ENCODE measurements at places on chromosomes 4 and X.

- no peak for DNase-seq
These were observed 92.7 kb downstream of the SYNPO2 start for GRCh38 chr4:118981171-118981838.

DNA sequence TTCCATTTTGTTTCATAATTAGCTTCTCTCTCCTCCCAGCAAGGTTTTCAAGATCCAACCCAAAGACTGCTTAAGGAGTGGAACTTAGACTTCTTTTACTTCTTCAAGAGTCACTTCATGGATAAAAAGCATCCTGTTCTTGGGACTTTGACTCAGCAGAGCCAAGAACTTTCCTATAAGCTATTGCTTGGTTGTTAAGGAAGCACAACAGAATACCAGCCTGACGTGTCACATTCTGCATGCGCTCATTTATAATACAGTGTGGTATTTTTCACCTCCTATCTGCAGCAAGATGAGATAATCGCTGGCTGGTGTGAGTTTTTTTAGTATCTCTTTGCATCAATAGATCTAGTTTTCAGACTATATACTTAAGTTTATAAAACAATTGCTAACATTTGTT, 152.1 kb downstream of the PALLD start:
- DNase-seq: no peak

DNA sequence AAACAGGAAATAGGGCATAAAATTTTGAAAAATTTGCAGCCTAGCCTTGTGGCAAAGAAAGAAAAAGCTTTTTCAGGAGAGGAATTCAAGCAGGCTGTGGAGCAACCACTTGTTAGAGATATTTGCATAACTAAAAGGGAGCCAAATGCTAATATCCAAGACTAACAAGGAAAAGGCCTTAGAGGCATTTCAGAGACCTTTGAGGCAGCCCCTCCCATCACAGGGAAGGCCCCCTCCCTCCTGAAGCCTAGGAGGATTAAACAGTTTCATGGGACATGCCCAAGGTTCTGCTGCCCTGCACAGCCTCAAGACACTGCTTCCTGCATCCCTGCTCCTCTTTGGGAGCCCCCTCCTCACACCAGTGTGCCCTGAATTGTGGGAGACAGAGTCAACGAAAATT, 275.4 kb upstream of the SFRP2 start:
- no peak for DNase-seq

DNA sequence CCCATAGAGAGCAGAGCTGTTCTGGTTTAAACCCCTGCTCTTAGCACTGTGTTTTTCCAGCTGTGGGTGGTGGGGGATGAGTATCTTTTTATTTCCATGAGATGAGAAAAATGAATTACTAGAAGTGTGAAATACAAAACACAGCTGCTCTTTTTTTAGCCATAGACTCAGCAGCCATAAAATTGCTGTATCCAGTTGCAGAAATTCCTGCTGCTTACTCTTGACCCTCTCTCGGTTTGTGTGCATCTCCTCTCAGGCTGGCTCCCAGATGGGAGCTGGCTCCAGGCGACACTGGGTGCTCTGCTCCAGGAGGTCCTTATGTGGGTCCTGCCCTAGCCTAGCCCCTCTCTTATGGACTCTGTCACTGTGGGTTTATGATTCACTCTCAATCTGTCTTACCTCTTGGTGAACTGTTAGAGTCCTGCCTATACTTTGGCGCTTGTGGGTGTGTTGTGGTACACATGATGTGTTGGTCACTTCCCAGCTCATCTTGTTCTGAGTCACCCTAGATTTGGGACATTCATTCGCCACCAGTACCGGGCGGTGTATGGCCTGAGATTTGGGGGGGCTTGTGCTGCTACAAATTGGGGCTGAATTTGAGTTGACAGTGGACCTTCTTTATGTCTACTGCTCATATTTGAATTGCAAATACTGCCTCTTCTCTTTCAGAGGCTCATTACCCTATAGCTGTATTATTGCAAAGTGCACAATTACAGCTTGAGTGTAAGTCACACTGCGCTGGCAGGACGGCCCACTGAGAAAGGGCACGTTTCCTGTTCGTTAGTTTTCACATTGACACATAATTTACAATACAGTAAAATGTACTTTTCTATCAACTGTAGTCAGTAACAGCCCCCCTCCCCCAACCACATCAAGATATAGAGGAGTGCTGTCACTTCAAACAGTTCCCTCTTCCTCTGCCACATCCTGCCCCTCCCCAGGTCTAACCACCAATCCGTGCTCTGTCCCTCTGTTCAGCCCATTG, 46.9 kb upstream of the MSANTD1 start:
- DNase-seq: no peak

DNA sequence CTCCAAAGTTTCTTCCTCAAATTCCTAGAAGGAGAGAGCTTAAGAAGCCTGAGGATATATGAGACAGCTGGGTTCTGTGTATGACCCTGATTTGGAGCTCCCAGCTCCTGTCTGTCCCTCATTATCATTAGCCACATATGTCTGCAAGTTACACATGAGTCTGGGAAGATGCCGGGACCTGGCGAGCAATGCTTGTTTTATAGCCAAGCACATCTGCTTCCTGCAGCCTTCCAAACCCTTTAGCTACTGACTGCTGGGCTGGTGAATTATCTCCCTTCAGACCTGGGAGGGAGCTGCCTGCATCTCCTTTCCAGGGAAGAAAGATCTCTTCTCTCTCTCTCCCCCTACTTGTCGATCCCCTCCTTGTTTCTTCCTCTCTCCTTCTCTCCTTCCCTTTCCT, 556.7 kb upstream of the BOD1L1 start:
- no peak for DNase-seq

DNA sequence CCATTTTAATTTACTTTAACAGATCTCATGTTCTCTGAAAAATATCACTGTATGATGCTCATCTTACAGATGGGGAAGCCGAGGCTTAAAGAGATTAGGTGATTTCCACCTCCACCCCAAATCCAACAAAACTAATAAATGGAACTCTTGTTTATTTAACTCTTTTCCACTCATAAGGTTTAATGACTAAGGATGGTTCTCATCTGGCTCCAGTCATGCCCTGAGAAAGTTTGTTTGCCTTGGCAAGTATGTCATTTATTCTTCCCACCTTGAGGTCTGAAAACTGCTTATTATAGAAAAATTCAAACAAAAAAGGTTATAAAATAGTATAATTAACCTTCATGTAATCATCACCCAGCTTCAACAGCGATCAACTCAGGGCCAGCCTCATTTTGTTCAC, 56.3 kb downstream of the PPEF2 start:
- DNase-seq: no peak

- no peak for DNase-seq
These were observed 154.1 kb upstream of the PPP3CA start for GRCh38 chr4:101501421-101501820.

DNA sequence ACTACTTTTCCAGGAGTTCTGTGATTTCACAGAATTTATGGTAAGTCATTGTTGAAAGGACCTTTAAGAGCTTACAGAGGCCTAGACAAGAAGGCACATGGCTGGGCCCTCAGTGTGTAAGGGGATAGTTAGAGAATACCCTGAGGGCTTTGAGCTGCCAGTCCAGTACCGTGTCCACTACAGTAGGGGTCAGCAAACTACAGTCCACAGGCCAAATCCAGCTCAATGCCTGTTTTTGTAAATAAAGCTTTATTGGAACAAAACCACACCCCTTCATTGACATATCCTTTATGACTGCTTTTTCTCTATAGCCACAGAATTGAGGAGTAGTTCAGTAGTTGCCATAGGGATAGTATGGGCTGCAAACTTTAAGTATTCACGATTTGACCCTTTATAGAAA, 176.2 kb downstream of the MID1 start:
- DNase-seq: no peak

GRCh38 chr4:304969-305680, at the start of gene ZNF732:
Gene ZNF732 (minus strand): TSS chr4:305474. CDS start chr4:305310, 164 bp downstream.
- no peak for DNase-seq

Data from upper lobe of right lung (tissue), 1 donor.